CD4-positive, alpha-beta T cell treated with Interleukin-21 for 1 hour (primary cell): ENCODE measurements at places on chromosomes 12 and 14.
A peak's percentile ranks its signal among the peaks of the same experiment; 100 is the strongest.

DNA sequence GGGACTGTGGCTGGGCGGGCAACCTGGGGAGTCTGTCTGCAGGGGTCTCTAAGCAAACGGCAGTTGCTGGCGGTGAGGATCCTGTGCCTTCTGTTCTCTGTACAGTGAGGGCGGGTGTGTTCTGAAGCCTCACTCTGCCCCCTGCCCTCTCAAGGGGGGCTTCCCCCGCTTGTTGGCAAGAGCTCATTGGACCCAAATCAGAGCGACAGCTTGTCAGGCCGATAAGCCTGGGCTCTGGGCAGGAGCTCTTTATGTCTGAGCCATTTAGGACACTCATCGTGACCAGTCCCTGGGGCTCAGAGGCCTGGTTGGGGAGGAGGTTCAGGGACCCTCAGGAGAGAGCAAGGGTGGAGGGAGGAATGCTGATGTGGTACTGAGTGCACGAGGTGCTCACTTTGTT lies 136.0 kb downstream of the TSPAN9 start:
- no peak for DNase-seq

DNA sequence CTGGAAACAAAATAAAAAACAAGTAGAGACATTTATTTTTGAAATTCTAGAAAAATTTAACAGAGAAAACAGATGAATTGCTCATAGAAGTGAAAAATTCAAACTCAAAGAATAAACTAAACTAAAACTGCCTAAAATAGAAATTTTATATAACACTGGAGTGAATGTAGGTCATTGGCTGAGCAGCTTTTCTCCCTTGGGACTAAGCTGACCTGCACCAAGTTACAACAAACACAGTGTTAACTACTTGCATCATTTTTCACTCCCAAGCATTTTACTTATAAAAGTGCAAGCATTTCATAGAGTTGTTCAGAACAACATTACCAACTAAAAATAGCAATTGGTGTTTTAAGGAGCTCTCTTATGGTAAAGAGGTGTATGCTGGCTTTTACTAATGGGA lies 298.1 kb downstream of the MED13L start:
- DNase-seq: no peak

DNA sequence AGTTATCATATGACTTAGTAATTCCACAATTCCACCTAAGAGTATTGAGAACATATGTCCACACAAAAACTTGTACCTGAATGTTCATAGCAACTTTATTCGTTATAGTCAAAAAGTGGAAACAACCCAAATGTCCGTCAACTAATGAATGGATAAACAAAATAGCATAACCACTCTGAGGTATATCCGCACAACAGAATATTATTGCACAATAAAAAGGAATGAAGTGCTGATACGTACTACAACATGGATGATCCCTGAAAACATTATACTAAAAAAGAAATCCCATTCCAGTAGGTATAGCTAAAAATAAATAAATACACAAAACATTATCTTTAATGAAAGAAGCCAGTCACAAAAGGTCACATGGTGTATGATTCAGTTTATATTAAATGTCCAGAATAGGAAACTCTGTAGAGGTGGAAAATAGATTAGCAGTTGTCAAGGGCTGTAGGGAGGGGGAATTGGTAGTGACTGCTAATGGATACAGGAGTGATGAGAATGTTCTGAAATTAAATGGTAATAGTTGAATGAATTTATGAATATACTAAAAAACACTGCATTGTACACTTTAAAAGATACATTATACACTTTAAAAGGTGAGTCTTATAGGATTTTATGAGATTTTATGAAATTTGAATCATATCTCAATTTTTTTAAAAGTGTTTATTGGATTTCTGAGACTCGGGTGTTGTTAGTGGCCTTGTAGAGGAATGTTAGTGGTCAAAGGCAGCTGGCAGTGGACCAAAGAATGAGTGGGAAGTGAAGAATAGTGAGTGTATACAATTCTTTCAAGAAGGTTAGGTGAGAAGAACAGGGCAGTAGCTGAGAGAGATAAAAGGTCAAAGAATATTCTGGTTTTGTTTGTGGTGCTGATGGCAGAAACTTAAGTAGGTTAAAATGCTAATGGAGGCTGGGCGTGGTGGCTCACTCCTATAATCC lies 36.3 kb upstream of the BAZ1A start:
- no peak for DNase-seq

DNA sequence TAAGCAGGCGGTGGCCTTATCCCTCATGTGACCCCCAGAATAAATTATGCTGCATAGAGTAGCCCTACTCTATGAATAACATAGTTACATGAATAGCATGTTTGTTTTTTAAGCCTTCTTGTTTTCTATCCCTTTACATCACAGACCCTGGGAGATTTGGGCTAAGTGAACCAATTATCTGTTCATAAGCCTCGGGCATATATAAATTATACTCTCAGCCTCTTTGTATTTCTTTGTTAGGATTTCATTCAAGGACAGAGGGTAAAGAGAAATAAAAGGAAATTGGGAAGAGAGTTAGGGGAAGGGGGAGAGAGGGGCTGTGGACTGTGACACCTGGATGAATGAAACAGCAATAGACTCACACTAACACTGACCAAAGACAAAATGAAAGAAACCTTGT lies 35.3 kb upstream of the RTRAF start:
- no peak for DNase-seq

GRCh38 chr12:75460204-75460603 lies 20.4 kb upstream of the GLIPR1 start:
- no peak for DNase-seq

DNA sequence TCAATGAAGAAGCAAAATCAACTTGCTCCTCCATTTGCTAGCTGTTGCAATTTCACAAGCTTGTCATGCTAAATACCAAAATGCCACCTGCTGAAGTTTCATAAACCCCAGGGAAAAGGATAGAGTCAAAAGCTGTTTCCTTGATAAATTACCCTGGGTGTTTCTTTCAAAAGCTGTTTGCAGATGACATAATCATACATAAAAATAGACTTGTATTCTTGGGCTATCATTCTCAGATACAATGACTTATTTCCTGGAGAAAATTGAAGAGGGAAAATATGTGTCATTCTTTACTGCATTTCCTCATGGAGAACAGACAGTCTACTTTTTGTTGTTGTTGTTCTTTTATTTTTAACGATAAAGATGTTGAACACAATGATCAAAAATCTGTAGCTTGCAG lies 119.2 kb downstream of the GALC start:
- DNase-seq: no peak

- no peak for DNase-seq
Measured at GRCh38 chr14:102117852-102118251, 21.8 kb upstream of the WDR20 start.

DNA sequence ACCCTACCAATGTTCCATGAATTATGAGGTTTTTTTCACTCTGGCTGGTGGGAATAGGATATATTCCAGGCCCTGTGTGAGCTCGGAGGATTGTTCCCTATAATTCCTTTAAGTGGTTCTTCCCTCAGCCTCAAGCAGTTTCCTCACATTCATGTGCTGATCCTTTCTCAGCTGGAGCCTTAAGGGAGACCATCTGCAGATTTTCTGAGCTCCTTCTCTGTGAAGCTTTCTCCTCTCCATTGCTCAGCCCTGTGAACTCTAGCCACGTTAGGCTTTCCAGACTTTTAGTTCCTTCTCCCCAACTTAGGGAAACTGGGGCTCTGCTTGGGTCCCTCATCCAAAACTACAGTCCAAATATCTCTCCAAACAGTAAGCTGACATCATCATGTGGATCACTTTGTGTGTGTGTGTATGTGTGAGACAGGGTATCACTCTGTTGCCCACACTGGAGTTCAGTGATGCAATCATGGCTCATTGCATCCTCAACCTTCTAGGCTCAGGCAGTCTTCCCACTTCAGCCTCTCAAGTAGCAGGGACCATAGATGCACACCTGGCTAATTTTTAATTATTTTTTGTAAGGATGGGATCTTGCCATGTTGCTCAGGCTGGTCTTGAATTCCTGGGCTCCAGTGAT lies 219.5 kb upstream of the OTX2 start:
- DNase-seq: no peak

DNA sequence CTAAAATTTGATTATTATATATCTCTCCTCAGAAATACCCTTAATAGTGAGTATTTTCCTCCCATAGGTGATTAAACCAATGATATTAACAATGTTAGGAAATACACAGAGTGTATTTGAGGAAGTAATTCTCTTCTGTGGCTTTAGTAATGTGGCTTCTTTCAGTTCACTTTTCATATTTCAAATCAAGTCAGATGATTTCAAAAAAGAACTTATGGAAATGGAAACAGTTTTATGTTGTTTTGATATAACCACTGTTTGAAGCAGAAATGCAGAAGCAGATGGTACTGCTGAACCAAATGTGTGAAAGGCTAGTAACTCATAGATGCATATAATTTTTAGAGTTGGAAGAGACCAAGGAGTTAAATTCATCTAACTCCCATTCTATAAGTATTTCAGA lies 1.9 kb upstream of the GPR33 start:
- DNase-seq: no peak

DNA sequence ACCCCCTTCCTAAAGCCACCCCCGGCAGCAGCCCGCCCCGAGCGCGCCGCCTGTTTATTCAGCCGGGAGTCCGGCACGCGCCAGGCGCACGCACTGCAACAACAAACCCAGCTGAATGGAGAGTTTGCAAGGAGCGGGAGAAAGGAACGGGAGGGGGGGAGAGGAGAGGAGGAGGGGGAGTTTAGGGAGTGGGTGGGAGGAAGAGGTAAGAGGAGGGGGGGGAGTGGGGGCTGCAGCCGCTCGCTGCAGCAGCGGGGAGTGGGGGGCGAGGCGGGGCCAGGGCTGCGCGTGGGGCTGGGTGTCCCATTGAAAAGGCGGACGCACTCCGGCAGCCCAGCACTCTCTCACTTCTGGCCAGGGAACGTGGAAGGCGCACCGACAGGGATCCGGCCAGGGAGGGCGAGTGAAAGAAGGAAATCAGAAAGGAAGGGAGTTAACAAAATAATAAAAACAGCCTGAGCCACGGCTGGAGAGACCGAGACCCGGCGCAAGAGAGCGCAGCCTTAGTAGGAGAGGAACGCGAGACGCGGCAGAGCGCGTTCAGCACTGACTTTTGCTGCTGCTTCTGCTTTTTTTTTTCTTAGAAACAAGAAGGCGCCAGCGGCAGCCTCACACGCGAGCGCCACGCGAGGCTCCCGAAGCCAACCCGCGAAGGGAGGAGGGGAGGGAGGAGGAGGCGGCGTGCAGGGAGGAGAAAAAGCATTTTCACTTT lies at the start of gene ASCL1:
Gene ASCL1, plus strand, starts transcription at position 336 of the 712 bp plus-strand sequence. CDS start 571 bp downstream, outside the sequence.
- no peak for DNase-seq

DNA sequence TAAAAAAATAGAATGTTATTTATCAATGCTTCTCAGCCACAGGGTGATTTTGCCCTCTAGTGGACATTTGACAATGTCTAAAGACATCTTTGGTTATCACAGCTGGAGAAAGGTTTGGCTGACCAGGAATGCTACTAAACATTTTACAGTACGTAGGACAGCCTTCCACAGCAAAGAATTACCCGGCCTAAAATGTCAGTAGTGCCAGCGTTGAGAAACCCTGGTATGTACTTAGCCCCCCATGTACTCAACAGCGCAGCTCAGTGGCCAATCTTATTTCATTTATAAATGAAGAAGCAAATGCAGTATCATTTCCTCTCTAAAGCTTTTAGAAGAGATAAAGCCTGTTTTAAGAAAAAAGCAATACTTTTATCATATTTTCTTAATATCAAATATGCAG lies 5.8 kb downstream of the MARK3 start:
- peak; percentile 65 for DNase-seq
